Caudate nucleus (tissue), 63 donors: ENCODE measurements at places on chromosomes 4 and X.

DNA sequence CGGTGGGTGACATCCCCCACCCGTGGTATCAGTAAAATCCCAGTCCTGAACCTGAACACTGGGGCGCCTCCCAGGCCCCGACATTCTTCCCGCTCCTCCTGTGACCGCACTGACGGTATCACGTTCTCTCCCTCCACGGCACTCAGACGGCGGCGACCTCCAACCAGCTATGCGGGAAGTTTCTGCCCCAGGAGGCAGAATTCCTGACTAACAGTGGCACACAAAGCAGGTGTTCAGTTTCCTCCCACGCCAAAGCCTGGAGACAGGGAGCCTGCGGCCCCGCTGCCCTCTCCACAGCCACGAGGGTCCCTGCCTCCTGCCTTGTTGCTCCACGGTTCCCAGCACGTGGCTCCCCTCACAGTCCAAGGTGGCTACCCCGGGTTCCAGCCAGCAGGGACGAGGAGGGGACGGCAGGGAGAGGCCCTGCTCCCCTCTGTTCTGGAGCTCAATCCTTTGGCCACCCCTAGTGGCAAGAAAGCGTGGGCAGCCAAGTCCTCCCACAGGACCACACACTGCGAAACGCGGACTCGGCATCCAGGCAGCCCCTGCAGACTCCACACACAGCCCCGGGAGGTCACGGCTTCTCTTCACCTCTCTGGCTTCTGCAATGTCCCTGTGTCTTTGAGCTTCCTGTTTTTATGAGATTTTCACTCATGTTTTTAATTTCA, 15.2 kb downstream of the CTBP1 start:
- DNase-seq, result no peak

- DNase-seq, result no peak
These were observed 42.8 kb upstream of the PRKG2 start for GRCh38 chr4:81257816-81258215.

DNA sequence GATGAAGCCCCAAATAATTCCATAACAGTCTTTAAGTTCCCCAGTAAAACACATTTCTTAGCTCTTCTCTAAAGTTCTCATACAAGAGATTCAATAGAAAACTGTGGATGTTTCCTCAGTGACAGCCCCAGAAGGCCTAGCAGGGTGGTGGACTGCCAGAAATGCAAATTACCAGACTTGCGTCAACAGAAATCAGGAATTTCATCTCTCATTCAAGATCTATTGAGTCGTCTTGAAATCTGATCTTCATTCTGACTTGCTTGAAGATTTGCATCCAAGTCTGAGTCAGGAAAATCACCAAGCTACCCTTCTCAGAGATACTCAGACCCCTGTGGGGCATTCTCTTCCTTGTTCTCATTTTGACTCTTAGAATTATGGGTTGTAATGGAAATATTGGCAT, 68.9 kb upstream of the NDP start:
- DNase-seq, result no peak

DNA sequence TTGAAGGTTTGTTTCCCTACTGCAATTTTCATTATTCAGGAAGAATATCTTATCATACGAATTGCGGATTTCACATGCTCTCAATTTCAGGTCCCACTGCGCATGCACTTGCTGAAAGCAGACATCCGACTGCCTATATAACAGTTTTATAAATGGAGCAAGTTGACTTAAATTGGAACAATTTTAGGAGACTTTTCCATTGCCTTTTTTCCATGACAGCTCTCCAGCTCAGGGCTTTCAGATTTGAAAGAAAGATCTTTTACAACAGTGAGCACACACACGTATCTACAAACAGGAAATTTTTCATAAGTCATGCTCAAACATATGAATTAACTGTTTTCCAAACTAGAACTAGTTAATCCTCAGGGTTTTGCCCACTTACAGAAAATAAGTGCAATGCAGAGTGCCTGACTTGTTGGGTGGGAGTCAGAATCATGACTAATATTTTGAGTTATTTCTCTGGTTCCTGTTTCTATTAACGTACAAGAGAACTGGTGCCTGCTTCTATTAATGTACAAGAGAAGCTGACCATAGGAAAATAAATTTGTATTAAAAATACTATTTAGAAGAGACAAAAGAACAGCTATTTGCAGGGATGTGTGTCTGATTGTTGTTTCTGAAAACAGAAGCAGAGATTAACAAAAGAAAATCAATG, 137.9 kb downstream of the GPC3 start:
- no peak for DNase-seq

GRCh38 chrX:100615005-100615404, 21.6 kb downstream of the TSPAN6 start:
- no peak for DNase-seq

DNA sequence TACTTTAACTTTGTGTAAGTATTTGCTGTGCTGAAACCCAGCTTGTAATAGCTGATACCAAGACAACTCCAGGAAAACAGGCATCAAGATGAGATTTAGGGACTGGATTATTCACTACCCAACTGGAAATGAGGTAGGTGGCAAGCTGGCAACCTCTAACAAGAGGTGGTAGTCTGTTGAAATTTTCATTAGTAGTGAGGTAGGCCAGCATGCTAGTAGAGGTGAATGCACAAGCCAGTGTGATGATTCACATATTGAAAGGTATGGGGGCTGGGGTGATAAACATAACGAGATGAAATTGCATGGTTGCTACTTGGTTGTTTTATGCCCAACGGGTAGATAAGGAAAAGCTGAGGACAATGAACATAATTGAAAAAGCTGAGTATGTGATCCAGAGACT, 8.5 kb upstream of the TMPRSS11D start:
- DNase-seq, result no peak

DNA sequence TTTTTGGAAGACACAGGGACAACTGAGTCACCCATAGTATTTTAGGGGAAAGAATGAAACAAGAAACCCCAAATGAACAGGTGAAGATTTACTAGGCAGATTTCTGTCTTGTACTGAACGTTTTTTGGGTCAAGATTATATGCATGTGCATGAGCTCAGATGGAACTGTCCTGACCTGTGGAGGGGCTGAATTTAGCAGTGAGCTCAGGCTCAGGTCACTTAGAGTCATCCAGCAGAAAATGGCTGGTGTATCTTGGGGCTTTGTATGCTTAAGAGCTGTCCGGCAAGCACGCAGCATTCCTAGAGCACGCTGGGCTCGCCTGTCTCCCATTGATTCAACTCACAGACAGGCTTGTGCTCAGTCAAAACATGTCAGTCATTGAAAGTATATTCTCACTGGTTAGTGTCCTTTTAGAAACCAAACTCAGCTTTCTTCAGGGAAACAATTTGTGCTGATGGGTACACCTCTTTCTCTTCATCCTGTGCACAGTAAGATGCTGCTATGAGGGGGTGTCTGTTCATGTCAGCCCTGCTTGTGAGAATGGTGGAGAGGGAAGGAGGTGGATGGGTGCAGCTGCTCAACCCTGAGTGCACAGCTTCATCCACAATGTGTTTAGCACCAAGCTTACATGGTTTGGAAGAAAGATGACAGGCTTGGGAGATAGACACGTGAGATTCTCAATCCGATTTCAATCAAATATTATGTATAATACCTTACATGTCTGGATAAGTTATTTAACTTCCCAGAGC, 47.5 kb upstream of the PDLIM3 start:
- no peak for DNase-seq
